H7 (cell line): ENCODE measurements at places on chromosomes 2 and 18.

DNA sequence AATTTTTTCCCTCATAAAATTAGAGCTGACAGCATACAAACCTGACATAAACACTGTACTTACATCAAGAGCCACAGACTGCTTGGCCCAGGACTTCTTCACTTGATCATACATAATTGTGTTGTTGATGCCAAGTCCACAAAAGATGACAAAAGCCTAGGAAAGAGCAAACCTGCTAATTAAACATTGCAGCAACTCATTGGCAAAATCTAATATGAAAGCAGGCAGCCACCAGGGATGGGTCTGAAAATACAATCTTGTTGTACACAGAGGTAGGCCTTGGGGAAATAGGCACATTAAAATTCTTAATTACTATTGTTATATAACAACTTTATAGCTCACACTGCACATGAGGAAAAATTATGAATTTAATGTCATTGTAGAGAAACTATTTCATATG, 255.8 kb downstream of the PDE11A start:
- DNase-seq, result no peak

GRCh38 chr2:62199392-62200125, 3.6 kb downstream of the B3GNT2 start:
- no peak for DNase-seq

DNA sequence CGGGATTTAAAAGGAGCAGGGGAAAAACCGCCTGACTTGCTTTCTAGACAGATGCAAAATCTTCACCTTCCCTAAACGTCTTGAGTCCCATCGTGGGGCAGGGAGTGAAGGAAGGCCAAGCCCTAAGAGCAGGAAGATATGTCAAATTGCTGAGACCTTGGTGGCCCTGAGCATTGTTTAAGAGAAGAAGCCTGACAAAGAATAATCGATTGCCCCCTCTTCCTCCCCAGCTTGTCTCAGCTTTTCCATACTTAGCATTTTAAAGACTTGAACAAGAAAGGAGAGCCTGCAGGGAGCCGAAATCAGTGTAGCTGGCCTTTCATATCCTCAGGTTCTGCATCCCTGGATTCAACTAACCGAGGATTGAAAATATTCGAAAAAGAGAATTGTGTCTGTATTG, 157.6 kb upstream of the DLX2 start:
- no peak for DNase-seq

DNA sequence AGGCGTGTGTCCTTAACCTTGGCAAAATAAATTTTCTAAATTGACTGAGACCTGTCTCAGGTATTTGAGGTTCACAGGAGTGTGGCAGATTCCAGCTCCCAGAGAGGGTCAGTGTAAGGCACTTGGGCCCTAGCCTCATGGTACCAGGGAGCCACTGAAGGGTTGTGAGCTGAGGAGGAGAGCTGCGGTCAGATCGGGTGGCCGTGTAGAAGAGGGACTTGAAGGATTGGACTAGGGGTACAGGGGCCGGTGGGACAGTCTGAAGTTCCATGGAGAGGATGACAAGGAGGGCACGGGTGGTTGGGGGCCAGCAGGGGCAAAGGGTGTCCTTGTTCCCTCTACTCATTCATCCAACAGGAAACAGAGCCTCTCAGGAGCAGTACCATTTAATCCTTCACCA, 327.0 kb upstream of the HS6ST1 start:
- DNase-seq, result no peak

- peak; percentile 7 for DNase-seq
Measured at GRCh38 chr2:120703330-120703994, 32.2 kb upstream of the GLI2 start.

GRCh38 chr2:229634601-229635370, 79.6 kb downstream of the DNER start:
- no peak for DNase-seq

DNA sequence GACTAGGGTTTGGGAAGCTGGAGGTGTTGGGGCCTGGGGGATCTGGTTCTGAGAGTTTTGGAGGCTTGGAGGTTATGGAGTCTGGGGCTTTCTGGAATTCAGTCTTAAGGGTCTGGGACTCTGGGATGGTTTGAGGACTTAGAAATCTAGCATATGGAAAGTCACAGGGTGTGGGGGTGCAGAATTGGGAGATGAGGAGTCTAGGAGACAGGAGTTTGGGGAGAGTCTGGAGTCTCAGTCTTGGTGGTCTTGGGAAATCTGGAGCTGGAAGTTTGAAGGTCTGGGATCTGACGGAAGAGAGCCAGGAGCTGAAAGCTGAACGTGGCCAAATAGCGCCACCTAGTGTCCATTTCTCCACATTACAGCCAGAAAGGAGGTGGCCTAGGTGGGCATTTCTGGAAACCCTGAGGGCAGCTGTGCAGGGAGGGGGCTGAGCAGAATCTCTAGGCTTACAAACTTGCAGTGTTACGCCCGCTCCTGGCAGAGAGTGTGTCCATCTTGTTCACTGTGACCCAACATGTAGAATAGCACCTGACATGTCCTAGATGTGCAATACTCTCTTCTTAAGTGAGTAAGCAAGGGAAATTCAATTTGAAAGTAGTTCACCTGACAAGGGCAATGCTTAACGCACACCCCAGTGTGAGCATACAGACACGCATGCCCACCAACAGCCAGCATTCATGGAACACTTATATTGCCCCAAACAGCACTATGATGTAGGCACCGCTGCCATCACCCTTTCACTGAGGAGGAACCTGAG, 204.8 kb downstream of the TFCP2L1 start:
- peak; percentile 84 for DNase-seq

DNA sequence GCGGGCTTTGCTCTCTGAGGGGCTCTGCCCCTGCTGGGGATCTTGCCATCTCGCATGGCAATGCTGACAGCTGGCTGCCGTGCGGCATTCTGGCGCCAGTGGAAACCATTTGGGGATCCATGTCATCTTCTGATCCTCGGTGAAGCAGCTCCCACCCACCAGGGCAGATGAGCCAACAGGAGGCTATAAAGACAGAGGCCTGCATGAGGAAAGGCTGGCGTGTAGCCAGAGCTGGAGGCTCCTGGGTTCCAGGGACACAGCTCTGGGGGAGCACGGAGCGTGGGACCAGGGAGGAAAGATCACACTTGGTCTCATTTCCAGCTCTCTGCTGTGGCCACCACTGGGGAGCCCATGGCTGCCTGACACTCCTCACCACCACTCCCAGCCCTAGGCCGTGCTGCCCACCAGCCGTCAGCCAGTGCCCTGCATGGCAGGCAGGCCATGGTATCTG, 145.8 kb downstream of the ZFP36L2 start:
- peak; percentile 43 for DNase-seq

GRCh38 chr2:241096979-241097378, 5.1 kb downstream of the MTERF4 start:
- DNase-seq, result no peak

- no peak for DNase-seq
Measured at GRCh38 chr18:3354506-3354905, 92.6 kb downstream of the MYL12B start.

GRCh38 chr2:98084869-98085238, 2.1 kb upstream of the VWA3B start:
- no peak for DNase-seq

GRCh38 chr18:12839057-12839525, 44.9 kb downstream of the PTPN2 start:
- DNase-seq, result no peak

DNA sequence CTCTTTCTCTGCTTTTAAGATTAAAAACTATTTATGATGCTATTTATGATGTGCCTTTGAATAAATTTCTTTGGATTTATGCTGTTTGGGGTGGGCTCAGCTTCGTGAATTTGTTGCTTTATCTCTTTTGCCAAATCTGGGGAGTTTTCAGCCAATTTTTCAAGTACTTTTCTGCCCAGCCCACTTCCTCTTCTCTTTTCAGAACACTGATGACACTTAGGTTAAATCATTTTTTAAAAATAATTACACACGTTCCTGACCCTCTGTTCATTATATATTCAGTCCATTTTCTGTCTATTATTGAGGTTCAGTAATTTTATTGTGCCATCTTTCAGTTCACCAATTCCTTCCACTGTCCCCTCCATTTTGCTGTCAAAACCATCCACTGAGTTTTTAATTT, 14.8 kb upstream of the BCL2L11 start:
- no peak for DNase-seq

DNA sequence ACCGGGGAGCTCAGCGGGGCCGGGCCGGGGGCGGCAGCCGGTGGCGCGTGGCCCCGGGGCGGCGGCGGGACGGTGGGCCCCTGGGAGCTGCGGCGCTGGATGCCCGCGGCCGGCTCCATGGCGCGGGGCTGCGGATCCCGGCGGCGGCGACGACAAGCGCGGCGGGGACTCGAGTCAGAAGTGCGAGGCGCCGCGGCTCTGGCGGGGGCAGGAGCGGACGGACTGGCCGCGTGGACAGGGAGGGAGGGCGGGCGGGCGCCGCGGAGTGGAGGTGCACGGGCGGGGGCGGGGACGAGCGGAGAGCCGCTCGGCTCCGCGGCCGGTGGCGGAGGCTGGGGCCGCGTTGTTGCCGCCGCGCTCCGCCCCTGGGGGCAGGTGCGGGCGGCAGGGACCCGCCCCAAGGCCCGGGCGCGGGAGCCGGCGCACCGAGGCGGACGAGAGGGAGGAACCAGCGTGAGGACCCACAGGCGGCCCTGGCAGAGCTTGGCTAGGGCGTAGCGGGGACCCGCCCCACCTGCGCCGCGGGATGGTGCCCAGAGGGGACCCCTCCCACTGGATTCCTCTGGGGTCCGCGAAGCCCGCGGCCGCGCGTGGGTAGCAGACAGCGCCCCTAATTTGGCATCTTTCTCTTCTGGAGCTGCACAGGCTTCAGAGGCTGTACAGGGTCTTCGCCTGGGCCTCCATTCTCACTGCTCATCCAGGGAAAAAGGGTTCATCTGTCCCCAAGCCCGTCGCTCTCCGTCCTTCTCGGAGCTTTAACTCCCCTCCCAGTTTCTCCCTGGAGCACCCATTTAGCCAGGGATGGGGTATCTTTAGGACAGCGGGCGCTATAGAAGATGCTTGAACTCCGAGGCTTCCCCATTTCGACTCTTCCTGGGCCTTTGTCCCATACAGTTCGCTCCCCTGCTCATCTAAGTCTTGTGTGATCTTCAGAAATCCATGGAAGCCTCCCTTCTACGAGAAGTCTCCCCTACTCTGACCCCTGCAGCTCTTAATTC, at the start of gene TMEM163:
Gene TMEM163, minus strand, starts transcription at position 184 of the 998 bp plus-strand sequence.
- DNase-seq, result peak; percentile 90

GRCh38 chr18:43744960-43745745, 467.9 kb upstream of the SYT4 start:
- DNase-seq, result no peak

GRCh38 chr2:237704501-237705434, 77.4 kb downstream of the LRRFIP1 start:
- DNase-seq, result no peak
